ENCODE measurements at places on chromosomes 7 and 10.

- DNase-seq, result no peak
Observed at GRCh38 chr10:3813267-3813666, 28.3 kb upstream of the KLF6 start.

DNA sequence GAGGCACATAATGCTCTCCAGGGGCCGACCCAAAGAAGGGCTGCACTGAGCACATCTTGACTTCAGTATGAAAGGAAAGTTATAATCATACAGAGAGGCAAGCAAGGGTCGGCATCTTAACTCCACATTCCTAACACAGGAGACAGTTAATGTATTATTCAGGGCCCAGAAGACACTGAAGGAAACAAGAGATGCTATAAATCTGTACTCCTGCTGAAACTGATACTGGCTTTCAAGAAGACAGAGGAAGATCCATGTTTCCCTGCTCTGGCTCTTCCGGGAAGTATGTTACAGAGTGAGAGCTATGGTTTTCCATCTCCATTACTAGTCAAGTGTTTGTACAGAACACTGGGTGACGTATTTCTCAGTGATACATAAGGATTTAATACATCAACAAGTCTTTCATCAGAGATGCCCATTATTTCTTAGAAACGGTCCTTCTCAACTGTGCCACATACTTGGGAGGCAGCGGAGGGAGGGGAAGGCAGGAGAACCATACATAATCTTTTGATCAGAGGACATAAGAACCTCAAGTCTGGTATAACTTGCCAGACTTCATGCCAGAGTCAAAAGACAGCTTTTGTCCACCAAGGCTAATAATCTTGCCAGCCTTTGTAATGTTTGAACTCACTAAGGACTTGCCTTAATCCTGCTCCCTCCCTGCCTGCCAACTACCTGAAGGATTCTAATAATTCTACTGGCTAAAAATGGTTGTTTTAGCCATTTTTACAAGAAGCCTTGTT lies 58.1 kb downstream of the ENO4 start:
- no peak for DNase-seq

- no peak for DNase-seq
Observed at GRCh38 chr10:31832261-31832660, 96.4 kb downstream of the ARHGAP12 start.

DNA sequence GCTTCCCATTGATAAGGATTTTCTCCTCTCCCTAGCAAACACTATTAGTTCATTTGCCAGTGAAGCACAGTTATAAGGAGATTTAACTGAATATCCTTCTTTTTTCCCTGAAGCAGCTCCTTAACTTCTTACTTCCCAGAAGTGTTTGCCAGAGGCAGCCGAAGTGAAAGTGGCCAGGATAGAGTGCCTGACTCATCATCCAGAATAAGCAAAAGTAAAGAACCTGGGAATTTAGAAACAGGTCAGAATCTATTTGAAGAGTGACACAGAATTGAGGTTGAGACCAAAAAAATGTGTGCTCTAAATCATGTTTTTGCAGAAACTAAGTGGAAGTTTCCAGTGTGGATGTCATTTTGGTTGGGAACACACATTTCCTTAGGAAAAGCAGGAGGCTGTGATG lies 249.6 kb upstream of the VWC2 start:
- no peak for DNase-seq

GRCh38 chr7:105245398-105246114 lies 143.2 kb downstream of the SRPK2 start:
- DNase-seq, result no peak

DNA sequence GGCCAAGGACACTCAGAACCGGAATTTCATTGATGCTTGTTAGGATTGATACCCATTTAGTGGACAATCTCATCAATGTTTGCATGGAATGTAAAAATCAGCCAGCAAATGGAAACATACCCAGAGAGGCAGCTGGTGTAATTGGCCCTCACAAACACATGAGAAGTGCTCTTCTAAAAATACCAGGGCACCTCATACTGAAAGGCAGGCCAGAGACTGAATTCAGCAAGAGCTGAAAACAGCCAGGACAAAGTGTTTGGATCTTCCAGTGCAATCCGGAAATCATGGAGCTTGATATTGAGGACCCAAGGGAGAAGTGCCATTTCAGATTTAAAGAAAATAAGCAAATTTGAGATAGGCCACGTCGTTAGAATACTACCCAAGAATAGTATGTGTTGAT lies 498.6 kb downstream of the GALNT17 start:
- no peak for DNase-seq

DNA sequence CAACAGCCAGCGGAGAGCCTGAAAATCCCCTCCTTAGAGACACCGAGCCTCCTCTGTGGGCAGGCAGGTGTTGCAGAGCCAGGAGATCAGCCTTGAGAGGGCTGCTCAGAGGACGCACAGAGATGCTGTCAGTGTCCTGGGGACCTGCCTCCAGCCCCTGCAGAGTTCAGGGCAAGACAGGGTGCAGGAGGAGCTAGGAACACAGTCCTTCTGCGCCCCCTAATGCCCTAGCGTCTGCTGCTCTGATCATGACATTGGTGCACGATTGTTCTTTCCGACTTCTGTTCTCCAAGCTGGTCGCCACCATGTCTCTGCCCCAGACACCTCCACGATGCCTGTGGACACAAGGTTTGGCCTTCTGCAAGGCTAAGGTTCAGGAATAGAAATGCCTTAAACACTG lies 613.7 kb upstream of the MKI67 start:
- no peak for DNase-seq

GRCh38 chr10:16890691-16891090 lies 73.5 kb upstream of the RSU1 start:
- DNase-seq, result no peak

DNA sequence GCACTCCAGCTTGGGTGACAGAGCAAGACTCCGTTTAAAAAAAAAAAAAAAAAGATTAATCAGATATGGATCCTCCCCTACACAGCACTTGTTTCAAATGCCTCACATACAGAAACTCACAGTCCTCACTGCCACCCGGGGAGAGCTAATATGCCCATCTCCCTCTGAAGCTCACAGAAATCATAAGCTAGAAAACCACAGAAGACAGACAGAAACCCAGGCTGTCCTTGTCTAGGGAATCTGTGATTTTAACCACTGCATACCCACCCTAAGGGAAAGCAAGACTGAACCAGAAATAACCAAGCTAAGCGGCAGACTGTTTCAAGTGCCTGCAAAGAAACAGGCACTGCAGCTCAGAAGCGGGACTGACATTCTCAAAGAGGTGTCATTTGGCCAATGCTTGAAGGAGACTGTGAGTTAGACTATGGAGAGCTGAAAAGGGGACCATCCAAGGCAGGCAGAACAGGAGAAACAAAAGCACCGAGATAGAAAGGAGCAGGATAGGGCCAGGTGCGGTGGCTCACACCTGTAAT lies 37.6 kb downstream of the SLC37A3 start:
- no peak for DNase-seq

- DNase-seq, result no peak
Observed at GRCh38 chr10:111784946-111785465, 398.6 kb downstream of the GPAM start.

DNA sequence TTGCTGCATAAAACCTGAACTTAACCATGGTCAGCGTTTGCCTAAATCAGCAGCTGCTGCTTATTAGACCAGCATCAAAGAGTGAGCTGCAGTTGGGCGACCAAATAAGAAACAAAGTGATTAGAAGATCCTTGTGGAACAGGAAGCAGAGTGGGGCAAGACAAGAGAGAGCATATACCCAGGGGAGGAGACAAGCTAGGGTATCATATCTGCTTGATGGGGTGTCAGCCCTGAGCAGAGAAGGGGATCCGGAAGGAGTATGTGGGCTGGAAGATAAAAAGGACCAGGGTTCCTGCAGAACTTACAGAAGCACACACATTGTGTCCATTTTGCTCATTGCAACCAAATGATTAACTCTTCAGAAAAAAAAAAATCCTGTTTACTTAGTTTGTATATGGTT lies 213.6 kb downstream of the CELF2 start:
- no peak for DNase-seq

DNA sequence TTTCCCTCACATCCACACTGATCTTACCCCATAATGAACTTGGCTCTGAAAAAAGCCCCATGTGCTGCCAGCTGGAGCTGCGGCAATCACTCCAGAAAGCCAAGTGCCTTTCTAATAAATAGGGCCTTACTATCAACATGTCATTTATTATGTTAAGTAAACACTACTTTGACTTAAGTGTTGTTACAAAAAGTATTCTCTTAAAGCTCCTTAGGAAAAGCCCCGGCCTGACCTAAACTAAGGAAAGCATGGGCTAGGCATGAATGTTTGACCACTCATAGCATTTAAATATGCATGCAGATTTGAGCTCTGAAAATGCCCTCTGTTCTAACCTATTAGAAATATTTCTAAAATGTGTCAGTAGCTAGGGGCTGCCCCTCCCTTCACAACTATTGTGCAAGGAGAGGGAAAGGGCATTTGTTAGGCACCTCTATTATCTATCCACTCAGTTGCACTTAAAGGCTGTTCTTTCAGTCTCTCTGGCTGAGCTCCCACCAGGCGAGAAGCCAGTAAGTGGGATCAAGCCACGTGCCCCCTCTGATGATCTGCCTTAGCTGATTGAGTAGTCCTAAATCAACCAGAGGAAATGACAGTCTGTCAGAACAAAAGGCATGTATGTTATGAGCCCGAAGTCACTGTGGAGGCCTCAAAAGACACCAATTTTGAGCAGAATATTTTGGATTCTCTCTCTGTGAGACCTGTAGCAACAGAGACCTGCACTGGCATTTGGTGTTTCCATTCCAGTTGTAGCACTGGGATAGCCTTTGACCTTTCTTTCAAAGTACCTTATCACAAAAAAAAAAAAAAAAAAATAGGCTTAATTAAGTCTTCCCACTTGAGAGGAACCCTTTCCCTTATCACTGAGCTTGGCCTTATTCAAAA lies 77.1 kb downstream of the ITGB8 start:
- DNase-seq, result no peak

- DNase-seq, result no peak
Observed at GRCh38 chr7:130458257-130458656, 17.4 kb upstream of the CEP41 start.

DNA sequence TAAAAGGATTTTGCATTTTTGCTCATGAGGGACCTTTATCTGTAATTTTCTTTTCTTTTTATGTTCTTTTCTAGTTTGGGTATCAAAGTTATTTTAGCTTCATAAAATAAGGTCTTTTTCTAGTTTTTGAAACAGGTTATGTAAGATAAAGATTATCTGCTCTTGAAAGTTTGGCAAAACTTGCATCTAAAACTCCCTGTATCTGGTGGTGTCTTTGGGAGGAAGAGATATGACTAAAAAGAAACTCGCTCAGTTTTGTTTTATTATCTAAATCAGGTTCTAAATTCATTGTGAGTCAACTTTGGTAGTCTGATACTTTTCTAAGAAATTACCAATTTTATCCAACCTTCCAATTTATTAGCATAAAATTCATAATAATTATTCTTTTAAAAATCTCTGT lies 55.1 kb downstream of the VCL start:
- no peak for DNase-seq

DNA sequence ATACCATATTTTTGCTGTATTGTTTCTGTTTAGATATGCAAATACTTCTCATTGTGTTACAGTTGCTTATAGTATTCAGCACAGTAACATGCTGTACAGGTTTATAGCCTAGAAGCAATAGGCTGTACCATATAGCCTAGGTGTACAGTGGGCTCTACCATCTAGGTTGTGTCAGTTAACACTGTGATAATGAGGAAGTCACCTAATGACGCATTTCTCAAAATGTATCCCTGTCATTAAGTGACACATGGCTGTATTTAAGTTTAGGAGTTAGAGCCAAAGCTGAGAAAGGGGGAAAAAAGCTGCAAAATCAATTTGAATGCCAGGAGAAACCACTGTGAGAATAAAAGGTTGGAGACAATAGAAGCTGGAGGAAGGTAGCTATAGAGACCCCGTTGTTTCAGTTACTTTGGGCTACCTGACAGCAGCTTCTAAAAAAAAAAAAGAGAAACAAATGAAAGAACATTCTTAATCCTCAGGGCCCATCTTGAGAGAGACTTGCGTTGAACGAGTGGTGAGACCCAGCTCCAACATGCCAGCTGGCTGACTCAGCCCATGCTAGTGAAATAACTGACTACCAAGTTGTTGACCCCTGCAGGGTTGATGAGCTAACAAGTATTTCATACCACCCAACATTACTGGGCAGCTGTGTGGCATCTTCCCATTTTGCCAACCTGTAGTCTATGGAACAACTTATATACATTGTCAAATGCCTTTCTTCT lies 8.7 kb downstream of the STARD3NL start:
- DNase-seq, result no peak

GRCh38 chr10:22461891-22462290 lies 116.6 kb downstream of the SPAG6 start:
- no peak for DNase-seq

DNA sequence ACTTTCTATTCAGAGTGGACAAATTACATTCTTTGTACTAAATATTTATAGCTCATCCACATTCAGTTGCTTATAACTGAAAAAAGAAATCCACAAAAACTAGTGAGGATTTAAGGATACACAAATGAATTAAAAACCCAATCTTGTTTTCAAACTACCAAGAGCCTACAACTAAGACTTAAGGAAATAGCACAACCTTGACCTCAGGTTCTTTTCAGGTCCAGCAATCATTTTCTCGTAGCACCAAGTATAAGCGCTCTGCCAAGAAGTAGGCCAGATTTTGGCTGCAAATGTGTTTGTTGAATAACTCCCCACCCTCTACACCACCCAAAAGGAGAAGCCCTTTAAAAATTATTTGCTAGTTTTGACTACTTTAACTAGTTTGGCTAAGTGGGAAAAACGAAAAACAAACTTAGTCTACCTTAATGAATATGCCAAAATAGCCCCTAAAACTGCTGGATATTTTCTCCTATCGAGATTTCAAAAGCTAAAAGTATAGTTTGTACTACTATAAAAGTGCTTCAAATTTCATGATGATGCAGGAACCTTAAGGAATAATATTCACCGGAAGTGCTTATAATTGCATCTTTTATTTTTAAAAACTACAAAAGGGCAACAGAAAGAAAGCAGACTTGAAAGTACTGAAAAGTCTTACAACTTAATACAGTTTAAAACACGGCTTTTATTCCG lies 2.7 kb upstream of the KMT2E start:
- no peak for DNase-seq

- DNase-seq, result no peak
Observed at GRCh38 chr10:75836064-75836463, 404.6 kb downstream of the LRMDA start.

DNA sequence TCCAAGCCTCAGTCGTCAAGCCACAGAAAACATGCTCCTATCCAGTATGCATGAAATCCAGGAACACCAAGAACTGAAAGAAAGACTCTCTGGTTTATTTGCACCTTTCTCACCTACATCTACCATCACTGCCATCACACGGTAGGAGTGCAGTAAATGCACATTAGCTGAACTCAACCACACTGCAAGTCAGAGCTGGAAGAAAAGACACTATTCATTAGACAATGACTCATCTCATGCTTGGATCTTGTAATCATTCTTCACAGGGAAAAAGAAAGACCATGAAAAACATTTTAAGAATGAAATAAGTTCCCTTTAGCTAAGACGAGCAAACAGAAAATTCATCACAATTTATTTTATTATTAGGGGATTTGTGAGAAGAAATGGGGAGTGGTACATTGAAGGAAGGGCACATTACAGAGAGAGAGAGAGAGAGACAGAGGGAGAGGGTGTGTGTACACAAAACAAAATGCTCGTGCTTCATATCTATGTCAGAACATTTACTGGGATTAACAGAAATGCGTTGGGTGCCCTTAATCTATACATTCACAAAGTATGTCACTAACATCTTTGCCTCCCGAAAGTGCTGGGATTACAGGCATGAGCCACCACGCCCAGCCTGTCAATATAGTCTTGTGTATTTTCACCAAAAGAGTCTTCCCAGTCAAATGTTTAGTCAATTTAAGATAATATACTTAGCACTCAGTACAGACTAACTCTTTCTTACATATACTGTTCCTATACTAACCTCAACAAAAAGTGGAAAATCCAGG lies 324.9 kb downstream of the PARD3 start:
- no peak for DNase-seq

- no peak for DNase-seq
Observed at GRCh38 chr7:101870361-101871062, 53.1 kb downstream of the CUX1 start.
